Neural progenitor cell (in vitro differentiated cells): ENCODE measurements at places on chromosomes 13 and 19. TPM values are rescaled to one million over a fixed set of nuclear protein-coding genes. Genes with fewer than 3 reads are reported as not detected.

CLEC4M gene
- not detected in 2 replicates for total RNA-seq

B3GLCT gene
- total RNA-seq = 11.0 and 16.9 TPM in 2 replicates

DNA sequence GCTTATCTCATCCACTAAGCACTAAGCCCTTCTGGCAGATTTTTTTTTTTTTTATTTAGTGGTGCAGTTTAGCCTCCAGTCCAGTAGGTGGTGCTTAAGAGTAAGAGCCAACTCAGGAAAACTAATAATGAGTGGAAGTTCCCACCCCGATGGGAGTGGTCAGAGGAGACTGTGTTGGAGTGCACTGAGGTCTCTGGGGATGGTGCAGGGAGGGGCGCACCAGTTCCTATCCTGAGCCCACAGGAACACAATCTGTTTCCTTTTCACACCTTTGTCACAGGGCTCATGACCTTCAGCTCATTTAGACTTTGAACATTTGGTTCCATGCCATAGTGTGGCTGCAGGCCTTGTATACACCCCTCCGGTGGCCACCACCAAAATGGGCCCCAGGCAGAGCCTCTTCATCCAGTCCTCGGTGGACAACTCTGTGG, 367.4 kb downstream of the SPRY2 start:
- H3K4me1 ChIP-seq = no peaks in the 10 kb centered on the region
- no peaks in the 10 kb centered on the region for H3K36me3 ChIP-seq
- H3K27me3 ChIP-seq = no peaks in the 10 kb centered on the region
- DNase-seq = no peak
- no peak overlapping the region for H3K4me3 ChIP-seq
- H3K27ac ChIP-seq = no peak overlapping the region

DNA sequence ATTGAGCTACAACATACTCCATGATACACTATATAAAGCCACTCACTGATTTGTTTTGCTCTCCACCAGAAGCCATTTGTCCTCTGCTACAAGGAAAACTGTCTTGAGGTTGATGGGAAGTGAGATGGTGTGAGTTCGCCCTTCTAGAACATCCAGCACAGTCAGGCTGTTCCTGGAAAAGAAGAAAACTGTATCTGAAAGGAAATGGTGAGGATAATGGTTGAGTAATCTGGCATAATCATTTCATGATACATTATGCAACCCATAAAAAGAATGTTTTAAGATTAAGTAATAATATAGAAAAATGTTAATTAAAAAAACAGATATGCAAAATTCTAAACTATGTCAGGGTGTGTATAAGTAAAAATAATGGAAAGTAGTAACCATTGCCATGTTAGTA, 233.9 kb downstream of the RGCC start:
- no peak overlapping the region for H3K4me3 ChIP-seq
- no peak for DNase-seq
- H3K27me3 ChIP-seq = no peaks in the 10 kb centered on the region
- H3K27ac ChIP-seq = no peak overlapping the region
- H3K36me3 ChIP-seq = no peaks in the 10 kb centered on the region

KIR2DL4 gene
- total RNA-seq = not detected in 2 replicates

- H3K36me3 ChIP-seq = peaks cover 3% of the 10 kb centered on the region
- no peaks in the 10 kb centered on the region for H3K27me3 ChIP-seq
- H3K4me1 ChIP-seq = peaks cover 4% of the 10 kb centered on the region
- no peak overlapping the region for H3K27ac ChIP-seq
- DNase-seq = peak; percentile 44
Observed at GRCh38 chr19:1035998-1036621, 3.8 kb upstream of the ABCA7 start.

- no peak overlapping the region for H3K4me3 ChIP-seq
- no peaks in the 10 kb centered on the region for H3K36me3 ChIP-seq
- H3K27ac ChIP-seq = no peak overlapping the region
- no peaks in the 10 kb centered on the region for H3K4me1 ChIP-seq
- no peaks in the 10 kb centered on the region for H3K27me3 ChIP-seq
Observed at GRCh38 chr13:28889086-28889732, 69.1 kb downstream of the MTUS2 start.

ZNF682 gene
- total RNA-seq = 26.9 and 27.7 TPM in 2 replicates

DNA sequence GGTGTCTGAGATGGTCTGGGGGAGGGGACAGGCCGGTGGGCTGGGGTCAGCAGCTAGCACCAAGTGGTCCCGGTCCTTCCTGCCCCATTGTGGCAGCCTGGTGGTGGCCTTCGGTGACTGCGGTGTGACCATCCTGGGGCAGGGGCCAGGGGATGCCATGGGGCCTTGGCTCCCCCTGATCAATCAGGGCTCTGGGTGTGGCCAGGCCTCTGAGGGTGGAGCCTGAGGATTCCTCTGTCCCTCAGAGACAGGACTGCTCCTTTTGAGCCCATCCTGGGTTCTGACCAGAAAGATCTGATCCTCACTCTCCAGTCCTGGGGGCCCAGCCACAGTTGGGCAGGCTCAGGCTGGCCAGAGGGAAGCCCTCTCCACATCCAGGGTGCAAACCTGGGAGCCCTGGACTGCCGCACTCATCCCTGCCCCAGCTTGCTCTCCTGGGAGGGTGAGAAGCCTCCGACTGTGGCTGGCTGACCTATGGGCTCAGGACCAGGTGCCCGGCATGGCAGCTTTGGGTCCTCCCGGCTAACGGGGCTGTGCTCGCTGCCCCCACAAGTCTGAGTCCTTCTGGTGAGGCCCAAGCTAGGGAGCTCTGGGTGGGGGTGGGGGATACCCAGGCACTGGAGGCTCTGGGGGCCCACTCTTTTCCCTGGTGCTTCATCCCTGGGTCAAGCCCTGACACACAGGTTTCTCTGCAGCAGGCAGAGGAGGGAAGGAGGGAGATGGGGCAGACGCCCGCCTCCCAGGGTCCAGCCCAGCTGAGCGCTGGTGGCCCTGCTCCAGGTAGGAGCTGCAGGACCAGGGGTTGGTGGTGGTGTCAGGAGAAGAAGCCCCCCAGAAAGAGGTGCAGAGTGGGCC, 59.5 kb downstream of the IER2 start:
- DNase-seq = no peak
- H3K27ac ChIP-seq = peak overlapping the region; percentile 37
- H3K4me3 ChIP-seq = no peak overlapping the region
- no peaks in the 10 kb centered on the region for H3K36me3 ChIP-seq

GRCh38 chr19:51551673-51552432, 19.2 kb upstream of the ZNF175 start:
- no peak overlapping the region for H3K27ac ChIP-seq
- H3K4me3 ChIP-seq = no peak overlapping the region
- H3K36me3 ChIP-seq = no peaks in the 10 kb centered on the region
- DNase-seq = no peak
- H3K27me3 ChIP-seq = no peaks in the 10 kb centered on the region
- no peaks in the 10 kb centered on the region for H3K4me1 ChIP-seq

DNA sequence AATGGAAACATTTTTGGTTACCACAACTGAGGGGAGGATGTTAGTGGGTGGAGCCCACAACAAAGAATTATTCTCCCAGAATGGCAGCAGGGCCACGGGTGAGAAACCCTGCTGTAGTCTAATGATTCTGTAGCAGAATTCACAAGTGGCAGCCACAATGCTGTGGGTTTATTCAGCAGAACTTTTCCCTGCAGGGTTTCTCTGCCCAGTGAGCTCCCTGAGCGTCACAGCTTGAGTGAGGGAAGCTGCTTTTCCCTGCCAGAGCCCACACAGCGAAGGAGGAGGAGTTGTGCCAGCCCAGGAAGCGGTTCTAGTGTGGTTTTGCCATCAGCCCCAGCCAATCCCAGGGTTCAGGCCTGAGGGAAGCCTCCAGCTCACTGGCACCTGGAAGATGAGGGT, 4.4 kb downstream of the ATP12A start:
- no peak overlapping the region for H3K27ac ChIP-seq
- no peak overlapping the region for H3K4me3 ChIP-seq
- H3K4me1 ChIP-seq = peaks cover 9% of the 10 kb centered on the region
- H3K36me3 ChIP-seq = no peaks in the 10 kb centered on the region

- H3K4me1 ChIP-seq = no peaks in the 10 kb centered on the region
- H3K27ac ChIP-seq = no peak overlapping the region
- no peaks in the 10 kb centered on the region for H3K36me3 ChIP-seq
Observed at GRCh38 chr19:5268801-5269200, 71.8 kb downstream of the PTPRS start.

DNA sequence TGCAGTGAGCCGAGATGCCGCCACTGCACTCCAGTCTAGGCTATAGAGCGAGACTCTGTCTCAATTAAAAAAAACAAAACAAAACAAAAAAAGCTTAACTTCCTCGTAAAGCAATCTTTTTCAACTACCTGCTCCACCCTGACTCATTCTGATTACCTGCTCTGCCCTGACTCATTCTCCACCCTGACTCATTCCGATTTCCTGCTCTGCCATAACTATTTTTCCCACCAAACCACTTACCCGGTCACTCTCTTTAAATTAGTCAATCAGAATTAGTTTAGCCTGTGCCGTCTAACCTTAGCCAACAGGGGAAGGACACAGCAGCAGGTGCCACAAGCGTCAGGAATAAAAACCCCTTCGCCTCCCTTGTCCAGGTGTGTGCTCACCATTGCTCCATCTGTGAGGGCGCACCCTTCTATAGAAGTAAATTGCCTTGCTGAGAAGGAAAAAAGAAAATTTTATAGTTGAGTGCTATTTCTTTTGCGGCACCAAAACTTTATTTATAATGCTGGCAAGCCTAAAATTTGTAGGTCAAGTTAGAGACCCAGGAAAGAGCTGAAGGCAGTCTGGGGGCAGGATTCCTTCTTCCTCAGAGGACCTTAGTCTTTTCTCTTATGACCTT, 1.7 kb upstream of the IFT88 start:
- no peak overlapping the region for H3K4me3 ChIP-seq
- DNase-seq = no peak
- H3K4me1 ChIP-seq = peaks cover 7% of the 10 kb centered on the region
- no peak overlapping the region for H3K27ac ChIP-seq
- H3K36me3 ChIP-seq = no peaks in the 10 kb centered on the region

COPE gene
- total RNA-seq = 95.2 and 225 TPM in 2 replicates
